ENCODE measurements at places on chromosomes 5 and 9. TPM values are rescaled to one million over a fixed set of nuclear protein-coding genes. Genes with fewer than 3 reads are reported as not detected.

Gene CA9
- total RNA-seq = 0.47 TPM

Gene KIF27
- 5.1 TPM for total RNA-seq

Gene SV2C
- not detected for total RNA-seq

DNA sequence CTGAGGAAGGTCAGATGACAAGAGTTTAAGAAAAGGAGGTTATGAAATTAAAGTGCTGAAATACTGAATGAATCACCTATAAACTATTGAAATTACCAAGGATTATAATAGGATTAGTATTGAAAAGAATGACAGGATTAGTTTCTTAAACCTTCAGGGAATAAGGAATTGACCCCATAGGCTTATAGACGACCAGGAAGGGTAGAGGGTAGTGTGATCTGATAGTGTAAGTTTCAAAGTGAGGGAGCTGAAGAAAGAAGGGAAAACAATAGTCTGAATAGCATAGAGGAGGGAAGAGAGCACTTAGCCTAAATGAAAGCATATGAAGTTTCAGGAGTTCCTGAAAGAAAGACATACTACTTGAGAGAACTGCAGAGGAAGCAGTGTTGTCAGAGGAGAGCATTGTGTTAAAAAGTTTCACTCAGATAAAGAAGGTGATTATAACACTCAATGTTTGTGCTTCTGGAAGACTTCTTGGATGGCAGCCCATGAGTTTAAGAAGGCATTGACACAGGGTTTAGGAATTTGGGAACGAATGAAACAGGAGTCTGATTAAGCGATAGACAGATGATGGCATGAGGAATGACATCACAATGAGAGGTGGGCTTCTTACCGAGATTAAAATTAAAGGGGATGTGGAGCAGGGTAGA, 557.9 kb upstream of the GRAMD2B start:
- DNase-seq = no peak

GRCh38 chr5:150224483-150225027, 34.7 kb downstream of the SLC6A7 start:
- DNase-seq = no peak
